ENCODE measurements at places on chromosomes 11 and 22. TPM values are rescaled to one million over a fixed set of nuclear protein-coding genes. Genes with fewer than 3 reads are reported as not detected.

GRCh38 chr11:36450110-36450572 is 59.9 kb downstream of the TRAF6 start:
- DNase-seq: no peak

DNA sequence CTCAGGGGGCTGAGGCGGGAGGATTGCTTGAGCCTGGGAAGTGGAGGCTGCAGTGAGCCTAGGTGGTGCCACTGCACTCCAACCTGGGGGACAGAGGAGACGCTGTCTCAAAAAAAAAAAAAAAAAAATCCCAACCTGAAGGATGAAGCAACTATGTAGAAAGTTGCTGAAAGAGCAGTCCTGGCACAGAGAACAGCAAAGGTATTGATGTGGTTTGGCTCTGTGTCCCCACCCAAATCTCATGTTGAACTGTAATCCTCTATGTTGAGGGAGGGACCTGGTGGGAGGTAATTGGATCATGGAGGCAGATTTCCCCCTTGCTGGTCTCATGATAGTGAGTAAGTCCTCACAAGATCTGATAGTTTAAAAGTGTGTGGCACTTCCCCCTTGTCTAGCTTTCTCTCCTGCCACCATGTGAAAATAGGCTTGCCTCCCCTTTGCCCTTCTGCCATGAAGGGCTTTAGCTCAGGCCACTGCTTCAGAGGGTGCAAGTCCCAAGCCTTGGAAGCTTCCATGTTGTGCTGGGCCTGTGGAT is 10.7 kb upstream of the SERPING1 start:
- no peak for DNase-seq

DNA sequence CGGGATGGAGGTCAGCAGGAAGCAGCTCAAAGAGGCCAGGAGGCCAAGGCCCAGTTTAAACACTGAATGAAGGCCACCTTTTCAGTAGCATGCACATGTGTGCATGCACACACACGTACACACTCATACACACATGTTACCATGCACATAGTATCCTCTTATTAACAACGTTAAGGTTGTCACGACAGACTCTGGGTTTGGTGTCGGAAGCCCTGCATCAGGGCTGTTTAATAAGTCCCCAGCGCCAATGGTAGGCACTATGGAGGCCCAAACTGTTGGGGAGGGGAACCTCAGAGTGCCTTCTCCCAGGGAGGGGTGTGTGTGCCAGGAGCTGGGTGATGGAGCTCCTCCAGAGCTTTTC is 39.5 kb upstream of the ADA2 start:
- DNase-seq: no peak

GRCh38 chr22:25098445-25099081 is 101.1 kb upstream of the CRYBB3 start:
- no peak for DNase-seq

The TSPAN18 gene
- total RNA-seq: 0.83 TPM

The PDE3B gene
- total RNA-seq: 6.2 TPM
